CD4-positive, alpha-beta T cell treated with Interleukin-10 for 1 hour (primary cell): ENCODE measurements at places on chromosomes 1 and 21.

GRCh38 chr21:41600116-41600515, 92.2 kb upstream of the TMPRSS2 start:
- no peak for DNase-seq

DNA sequence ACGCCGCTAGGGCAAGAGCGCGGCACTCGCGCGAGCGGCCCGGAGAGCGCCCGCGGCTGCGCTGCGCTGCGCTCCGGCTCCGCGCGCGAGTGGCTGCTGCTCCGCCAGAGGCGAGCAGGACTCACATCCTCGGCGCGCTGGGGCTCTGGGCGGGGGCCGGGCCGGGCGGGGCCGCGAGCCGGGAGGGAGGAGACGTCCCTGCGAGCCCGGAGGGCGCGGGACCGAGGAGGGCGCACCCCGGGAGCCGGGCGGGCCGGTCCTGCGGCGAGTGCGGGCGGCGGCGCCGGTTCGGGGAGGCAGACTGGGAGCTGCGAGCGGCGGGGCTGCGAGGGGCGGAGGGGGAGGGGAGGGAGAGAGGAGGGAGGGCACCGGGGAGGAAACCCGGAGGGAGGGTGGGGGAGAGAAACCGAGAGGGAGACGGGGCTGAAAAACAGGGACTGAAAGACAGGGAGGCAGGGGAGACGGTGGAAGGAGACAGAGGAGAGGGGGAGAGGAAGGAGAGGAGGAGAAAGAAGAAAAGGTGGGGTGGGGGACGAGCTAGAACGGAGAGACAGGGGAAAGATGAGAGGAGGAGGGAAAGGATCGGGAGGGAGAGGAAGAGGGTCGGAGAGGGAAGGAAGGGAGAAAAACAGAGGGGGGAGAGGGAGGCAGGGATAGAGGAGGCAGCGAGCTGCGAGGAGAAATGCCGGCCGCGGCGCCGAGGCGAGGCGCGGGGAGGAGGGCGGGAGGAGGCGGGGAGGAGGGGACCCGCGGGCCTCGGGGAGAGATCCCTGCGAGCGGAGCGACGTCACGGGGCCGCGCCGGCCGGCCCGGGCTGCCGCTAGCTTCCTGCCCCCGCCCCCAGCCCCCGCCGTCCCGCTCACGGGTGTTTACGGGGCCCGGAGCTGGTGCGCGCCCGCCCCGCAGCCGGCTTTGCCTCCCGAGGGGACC, at the start of gene CAMK2N1:
CAMK2N1 (minus strand) TSS at position 684 of the 930 bp plus-strand sequence. CDS start 831 bp downstream, outside the sequence.
- DNase-seq: peak; percentile 69

DNA sequence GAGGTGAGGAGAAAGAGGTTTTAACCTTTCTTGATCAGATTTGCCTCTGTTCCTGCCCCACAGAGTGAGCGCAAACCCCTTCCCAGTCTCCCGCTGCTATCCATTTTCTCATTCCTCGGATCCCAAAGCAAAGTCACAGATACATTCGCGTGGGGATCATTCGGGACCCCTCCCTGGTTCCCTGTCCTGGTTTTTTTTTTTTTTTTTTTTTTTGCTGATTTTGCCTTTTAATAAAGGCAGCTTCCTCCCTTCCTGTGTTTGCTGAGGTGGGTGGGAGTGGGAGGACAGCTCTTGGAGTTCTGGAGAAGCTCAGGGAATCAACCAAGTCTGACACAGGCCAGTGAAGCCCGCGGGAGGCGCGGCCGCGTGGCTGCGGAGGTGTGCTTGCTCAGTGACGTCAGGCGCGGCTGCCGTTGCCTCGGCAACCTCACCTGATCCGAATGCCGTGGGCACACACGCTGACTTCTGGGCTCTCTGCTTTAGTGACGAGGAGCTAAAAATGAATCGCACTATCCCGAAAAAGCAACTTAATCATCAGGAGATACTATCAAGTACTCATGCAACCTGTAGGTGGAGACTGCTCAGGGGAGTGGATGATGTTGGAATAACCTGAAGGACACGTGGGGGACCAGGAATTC, 106.4 kb downstream of the TBX19 start:
- DNase-seq: peak; percentile 79

DNA sequence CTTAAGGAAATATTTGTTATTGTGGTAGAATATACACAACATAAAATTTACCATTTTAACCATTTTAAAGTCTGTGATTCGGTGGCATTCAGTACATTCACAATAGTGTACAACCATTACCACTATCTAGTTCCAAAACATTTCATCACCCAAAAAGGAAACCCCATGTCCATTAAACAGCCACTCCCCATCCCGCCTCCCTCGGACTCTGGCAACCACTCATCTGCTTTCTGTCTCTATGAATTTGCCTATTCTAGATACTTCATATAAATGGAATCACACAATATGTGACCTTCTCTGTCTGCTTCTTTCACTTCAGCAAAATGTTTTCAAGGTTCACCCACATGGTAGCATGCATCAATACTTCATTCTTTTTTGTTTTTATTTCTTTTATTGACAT, 51.3 kb downstream of the PTP4A2 start:
- DNase-seq: no peak

- DNase-seq: no peak
Observed at GRCh38 chr1:172476218-172476811, 32.4 kb upstream of the PIGC start.

DNA sequence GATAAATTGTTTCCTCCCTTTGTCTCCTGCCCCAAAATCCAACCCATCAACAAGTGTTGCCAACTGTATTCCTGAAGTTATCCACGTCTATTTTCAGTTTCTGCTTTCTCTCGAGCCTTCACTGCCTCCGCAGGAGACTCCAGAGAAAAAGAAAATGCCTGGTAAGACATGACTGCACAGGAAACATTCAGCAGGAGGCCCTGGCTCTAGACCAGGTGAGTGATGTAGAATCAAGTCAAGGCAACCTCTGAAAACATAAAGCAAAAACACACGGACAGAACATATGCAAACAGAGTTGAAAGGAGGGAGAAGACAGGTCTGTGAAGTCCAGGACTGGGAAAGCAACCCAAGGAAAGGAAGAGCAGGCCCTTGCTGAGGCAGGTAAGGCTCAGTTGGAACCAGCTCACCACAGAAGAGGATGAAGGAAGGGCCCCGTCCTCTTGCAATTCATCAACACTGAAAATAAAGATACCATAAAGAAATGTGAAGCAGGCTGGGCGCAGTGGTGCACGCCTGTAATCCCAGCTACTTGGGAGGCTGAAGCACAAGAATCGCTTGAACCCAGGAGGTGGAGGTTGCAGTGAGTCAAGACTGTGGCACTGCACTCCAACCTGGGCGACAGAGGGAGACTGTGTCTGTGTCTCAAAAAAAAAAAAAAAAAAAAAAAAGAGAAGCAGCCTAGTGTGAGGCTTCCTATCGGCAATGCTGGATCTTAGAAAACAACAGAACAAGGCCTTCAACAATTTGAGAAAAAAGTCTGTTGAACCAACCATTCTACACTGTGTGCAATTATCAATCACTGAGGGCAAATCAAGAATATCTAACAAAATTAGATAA, 8.8 kb downstream of the NOL9 start:
- peak; percentile 14 for DNase-seq

DNA sequence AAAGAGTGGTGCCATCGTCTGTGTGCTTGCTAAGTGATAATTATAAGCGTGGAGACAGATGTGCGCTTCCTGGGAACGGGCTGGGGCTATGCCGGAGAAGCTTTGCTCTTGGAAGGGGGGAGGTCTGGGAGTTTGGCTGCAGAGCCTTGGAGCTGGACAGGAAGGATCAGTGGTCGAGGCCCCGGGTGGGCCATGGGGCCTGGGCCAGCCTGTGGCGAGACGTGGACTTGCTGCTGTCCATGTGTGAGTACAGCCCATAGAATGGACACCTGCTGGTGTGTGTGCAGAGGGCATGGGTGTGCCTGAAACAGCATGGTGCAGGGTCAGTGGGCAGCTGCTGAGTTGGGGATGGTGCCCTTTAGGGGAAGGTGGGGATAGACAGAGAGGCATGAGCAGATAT, 121.3 kb downstream of the PCBP3 start:
- DNase-seq: no peak

DNA sequence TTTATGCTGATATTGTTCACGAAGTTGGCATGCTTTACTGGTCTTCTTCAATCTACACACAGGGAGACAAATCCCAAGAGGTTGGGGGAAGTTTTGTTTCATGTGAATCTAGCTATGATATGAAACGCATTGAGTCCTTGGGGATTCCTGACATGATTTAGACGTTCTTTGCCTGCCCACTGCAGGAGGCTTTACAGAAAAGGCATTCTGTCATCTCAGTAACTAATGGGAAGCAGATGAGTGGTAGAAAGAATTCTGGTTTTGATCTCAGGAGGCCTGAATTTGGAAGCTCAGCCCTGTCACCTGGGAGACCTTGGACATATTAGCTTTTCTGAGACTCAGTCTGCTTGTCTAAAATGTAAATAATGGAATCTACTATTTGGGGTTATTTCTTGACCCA, 383.0 kb upstream of the NFIA start:
- DNase-seq: no peak

GRCh38 chr1:6465461-6466005, 440 bp downstream of the TNFRSF25 start:
- DNase-seq: peak; percentile 56

- DNase-seq: peak; percentile 38
Observed at GRCh38 chr1:39268112-39268581, 63.7 kb downstream of the MACF1 start.

DNA sequence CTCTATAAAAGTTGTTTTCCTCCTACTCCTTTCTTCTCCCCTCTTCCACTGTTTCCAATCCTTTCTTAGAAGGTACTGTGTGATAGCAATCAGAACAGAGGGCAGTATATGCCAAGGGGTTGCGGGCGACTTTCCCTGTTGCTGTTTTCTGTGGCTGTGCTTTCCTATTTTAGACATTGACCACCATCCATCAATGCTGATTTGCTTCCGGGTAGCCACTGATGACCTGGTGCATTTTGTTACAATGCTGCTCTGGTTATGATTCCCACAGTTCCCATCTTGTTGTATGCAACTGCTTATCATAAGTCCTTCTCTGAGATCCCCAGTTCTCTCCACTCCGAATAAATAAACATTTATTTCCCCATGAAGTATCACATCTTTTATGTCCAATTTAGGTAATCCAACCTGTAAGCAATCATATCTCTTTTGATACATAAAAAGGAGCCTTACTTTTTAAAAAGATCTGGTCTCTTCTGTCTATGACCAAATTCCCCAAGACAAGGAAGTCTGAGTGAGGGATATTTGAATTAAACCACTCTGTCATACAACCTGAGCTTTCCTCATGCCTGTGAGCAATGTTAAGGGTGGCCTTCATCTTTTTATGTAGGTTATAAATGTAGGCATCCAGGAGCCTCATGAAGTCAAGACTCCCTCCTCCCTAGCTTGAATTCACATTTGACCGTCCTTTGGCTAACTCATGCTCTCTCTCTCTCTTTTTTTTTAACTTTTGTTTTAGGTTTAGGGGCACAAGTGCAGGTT, 52.5 kb upstream of the CD55 start:
- DNase-seq: no peak

DNA sequence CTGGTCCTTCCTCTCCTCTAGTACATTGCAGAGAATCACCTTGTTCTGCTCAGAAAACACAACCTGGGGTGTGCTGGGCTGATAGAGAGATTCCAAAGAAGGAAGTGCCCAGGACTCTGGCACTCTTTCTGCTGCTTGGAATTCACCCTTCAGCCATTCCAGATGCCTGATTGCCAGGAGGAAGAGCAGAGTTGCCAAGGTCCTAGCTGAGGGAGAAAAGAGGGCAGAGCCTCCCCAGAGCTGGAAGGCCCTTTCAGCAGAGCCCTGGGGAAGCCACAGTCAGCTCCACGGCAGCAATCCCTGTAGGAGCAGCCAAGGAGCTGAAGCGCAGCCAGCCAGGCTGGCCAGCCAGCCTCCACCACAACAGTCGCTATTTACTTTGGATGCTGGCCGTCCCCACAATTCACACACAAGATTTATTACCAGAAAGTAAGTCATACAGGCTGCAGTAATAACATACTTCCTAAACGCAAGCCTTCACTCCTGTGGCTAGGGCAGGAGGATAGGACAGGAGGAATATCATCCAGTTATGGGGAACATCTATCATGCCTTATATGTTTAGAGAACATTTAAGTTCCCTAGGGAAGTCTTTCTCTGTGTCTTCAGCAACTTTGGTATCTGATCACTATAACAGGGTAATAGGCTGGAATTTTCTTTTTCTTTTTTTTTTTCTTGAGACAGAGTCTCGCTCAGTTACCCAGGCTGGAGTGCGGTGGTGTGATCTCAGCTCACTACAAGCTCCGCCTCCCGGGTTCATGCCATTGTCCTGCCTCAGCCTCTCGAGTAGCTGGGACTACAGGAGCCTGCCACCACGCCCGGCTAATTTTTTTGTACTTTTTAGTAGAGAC, 36.6 kb upstream of the SLC44A3 start:
- DNase-seq: no peak

DNA sequence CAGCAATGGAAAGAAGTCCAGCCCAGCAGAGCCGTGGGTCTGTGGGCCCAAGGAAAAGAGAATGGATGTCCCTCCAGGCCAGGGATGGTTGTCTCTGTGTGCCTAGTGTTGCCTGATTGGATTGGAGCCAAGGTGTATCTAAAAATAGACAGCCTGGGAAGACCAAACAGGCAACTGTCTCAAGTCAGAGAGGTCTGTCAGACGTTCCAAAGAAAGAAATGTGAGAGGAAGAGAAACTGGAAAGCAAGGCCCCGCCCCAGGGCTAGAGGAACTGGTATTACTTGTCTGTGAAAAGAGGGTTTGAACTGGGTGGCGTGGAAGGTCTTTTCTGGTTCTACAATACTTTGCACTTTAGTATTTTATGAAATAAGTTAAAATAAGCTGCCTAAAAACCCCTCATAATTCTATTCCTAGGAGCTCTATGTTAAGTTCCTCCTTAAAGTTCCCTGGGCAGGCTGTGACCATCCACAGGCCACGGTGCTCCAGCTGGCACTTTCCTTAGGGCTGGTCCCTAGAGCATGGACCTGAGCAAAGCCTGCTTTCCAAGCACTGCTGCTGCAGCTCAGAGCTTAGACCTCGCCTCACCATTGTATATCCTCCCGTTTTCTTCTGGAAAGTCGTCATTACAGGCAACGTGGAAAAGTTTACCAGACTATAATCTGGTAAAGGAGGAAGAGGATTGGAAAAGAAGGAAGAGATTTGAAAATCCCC, 151.6 kb downstream of the DISC1 start:
- no peak for DNase-seq

GRCh38 chr1:89527750-89528381, 3.2 kb downstream of the LRRC8B start:
- no peak for DNase-seq

GRCh38 chr1:21307663-21308305, 17.5 kb upstream of the ECE1 start:
- DNase-seq: no peak
